ENCODE measurements at places on chromosomes 12 and 14.

- peak; percentile 65 for DNase-seq
Measured at GRCh38 chr12:3342051-3342450, 149.0 kb upstream of the PRMT8 start.

DNA sequence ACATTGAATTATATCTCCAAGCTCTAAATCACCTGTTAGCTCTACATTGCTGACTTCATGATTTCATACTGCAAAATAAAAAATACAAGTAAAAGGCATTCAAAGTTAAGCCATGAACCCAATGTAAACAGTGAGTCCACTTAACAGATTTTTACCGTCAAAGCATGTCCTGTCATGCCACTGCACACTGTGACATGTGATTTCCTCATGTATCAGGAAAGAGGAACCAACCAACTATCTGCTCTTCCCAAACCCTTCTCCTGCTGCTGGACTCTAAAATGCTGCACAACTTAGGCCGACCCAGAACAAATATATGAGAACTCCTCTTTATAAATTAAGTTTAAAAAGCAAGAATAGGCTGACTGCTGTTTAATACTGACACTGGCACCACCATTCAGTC lies 37.5 kb downstream of the TM7SF3 start:
- DNase-seq: no peak

GRCh38 chr12:29287622-29288021 lies 93.3 kb downstream of the ERGIC2 start:
- no peak for DNase-seq

- DNase-seq: no peak
Measured at GRCh38 chr12:91204421-91204820, 21.8 kb upstream of the DCN start.

DNA sequence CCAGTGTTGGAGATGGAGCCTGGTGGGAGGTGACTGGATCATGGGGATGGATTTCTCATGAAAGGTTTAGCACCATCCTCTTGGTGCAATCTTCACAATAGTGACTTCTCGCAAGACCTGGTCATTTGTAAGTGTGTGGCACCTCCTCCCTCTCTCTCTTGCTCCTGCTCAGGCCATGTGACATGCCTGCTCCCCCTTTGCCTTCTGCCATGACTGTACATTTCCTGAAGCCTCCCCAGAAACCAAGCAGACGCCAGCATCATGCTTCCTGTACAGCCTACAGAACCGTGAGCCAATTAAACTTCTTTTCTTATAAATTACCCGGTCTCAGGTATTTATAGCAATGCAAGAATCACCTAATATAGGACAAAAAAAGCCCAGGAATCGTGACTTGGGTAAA lies 171.0 kb upstream of the FOXN3 start:
- DNase-seq: no peak

DNA sequence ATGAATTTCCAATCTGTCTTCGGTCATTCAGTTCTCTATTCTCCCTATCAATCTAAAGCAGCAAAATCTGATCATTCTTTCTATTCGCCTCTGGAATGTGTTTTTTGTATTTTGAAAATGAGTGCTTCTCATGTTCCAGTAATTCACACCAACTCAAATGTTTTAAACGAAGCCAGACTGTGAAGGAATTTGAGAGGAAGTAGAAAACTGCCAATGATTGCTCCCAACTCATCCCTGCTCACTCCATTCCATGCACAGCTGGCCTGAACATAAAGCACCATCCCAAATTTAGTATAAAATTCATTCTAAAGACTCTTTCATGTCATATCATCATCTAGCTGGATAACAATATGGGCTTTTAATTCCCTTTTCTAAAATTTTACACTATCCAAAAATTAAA lies 123.8 kb downstream of the DUSP6 start:
- no peak for DNase-seq

DNA sequence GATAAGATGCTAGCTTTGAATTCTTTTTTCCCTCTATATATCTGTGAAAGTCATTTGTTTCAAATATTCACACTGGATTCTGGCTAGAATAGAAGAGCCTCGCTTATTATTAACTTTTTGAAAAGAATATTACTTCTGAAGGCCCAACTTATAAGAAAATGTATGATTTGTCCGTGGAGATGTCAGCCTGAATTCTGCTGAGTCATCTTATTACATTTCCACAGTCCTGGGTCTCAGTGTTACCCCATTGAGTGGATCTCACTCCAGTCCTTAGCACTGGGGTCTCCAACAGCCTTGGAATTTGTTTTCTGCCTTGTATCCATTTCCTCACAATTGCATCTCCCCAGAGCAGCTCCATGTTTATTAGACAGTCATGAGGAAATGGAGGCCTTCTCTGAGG lies 907.9 kb downstream of the VRK1 start:
- DNase-seq: no peak

GRCh38 chr12:131035245-131035681 lies 81.6 kb downstream of the ADGRD1 start:
- no peak for DNase-seq

DNA sequence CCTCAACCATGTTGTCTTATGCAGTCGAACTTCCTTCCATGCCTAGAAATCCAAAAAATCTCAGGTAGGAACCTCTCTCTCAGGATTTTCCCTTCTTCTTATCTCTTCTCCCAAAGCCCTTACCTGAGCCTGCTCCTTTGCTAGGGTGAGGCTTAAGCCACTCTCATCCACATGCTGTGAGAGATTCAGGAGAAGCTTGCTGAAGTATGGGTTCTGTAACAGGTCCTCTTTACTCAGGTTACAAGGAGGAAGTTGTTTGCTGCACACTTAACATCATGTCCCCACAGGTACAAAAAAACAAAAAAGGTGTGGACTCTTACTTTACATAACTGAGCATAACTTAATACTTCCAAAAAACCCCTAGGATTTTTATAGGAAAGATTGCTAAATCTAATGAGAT lies 4.5 kb downstream of the HAUS4 start:
- no peak for DNase-seq

- DNase-seq: no peak
Measured at GRCh38 chr12:115437061-115437567, 753.1 kb upstream of the TBX3 start.

GRCh38 chr12:92473564-92473963 lies 229.2 kb upstream of the PLEKHG7 start:
- DNase-seq: no peak

DNA sequence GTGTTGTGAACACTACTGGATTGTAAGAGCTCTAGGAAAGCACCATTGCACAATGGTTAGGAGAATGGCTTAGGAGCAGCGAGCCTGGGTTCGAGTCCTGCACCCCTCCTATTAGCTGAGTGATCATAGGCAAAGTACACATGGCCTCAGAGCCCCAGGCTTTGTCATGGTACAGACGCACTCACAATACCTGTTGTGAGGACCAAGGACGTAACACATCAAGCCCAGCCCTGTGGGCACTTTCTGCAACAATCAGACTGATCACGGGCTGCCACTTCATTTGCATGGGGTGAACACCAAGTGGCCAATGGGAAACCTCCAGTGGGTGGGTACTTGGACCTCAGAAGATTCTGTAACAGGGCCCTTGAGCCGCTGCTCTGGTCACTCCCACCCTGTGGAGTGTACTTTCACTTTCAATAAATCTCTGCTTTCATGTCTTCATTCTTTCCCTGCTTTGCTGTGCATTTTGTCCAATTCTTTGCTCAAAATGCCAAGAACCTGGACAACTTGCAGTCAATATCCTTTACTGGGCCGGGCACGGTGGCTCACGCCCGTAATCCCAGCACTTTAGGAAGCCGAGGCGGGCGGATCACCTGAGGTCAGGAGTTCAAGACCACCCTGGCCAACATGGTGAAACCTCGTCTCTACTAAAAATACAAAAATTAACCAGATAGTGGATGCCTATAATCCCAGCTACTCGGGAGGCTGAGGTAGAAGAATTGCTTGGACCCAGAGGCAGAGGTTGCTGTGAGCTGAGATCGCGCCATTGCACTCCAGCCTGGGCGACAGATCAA lies 28.2 kb downstream of the GLRX5 start:
- DNase-seq: no peak

- peak; percentile 76 for DNase-seq
Measured at GRCh38 chr14:50766338-50766886, 64.5 kb downstream of the NIN start.

DNA sequence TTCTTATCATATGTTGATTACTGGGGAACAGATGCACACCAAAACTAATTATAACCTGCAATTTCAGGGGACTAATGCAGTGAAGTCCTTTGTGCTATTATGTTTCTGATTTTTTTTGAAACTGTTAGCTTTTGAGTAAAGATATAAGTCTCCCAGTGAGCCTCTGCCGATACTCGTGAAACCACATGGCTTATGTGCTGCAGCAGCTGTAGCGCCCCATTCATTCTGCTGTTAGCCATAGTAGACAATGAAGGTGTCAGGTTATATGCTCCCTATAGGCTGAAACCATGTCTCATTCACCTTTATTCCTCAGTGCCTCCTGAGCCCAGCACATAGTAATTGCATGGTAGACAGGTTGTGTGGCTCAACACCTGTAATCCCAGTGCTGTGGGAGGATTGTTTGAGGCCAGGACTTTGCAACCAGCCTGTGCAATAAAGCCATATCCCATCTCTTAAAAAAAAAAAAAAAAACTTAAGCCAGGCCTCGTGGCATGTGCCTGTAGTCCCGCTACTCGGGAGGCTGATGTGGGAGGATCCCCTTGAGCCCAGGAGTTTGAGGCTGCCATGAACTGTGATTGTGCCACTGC lies 25.0 kb downstream of the GOLGA5 start:
- no peak for DNase-seq

DNA sequence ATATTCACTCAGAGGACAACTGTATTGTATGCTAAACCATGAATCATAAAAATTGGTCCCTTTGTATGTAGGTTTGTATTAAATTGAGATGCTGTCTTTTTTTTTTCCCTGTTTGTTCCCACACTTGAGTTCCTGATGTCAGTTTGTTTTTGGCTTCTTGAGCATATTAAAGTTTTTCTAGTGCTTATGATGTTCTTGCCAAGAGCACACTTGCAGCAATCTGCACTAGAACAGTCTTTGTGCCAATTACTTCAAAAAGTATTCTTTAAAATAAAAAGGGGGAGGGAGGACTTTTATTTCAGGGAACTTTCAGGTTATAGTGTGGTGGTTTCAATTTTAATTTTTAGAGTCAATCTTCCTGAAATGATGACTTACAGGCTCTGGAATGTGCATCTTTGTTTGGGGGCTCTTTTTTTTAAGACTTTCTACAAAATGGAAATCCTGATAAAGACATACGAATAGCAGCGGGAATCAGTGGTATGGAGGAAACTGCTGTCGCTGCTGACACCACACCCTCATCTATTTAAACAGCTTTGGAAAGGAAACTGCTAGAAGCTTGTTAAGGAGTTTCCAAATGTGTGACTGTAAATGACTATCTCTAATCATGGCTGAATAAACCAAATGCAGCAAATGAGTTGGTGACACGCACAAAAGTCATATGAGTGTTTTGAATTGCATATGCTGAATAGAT lies 188.6 kb downstream of the EGLN3 start:
- no peak for DNase-seq

- DNase-seq: no peak
Measured at GRCh38 chr14:31307618-31308017, 100.0 kb upstream of the HECTD1 start.

DNA sequence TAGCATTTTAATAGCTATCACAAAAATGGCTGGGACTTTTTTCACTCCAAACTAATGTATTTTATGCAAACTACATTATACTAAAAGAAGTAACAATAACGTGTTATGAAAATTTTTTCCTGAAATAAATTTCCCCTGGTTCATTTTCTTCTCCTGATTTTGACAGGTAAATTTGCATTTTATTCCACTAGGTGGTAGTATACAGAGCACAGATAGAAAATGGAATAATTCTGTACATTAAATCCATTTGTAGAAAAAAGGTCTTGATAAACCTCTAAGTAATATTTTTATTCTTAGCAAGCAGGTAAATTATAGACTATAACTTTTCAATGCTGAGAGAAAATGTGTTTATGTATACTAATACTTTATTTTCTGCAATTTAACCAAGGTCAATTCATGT lies 96.5 kb downstream of the BCAT1 start:
- no peak for DNase-seq

DNA sequence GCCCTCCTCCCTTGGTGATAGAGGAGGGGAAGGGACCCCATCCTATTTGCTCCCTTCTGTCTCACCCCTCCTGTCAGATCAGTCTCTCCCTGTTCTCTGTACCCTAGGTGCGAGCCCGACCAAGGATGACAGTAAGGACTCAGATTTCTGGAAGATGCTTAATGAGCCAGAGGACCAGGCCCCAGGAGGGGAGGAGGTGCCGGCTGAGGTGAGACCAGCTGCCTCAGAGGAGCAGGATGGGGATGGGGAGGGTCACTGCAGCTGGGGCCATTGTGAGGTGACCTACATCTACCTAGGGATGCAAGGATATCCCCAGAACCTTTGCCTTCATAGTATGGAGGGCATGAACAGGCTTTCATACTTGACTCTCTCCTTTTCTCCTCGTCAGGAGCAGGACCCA lies 22.2 kb downstream of the AGAP2 start:
- no peak for DNase-seq

DNA sequence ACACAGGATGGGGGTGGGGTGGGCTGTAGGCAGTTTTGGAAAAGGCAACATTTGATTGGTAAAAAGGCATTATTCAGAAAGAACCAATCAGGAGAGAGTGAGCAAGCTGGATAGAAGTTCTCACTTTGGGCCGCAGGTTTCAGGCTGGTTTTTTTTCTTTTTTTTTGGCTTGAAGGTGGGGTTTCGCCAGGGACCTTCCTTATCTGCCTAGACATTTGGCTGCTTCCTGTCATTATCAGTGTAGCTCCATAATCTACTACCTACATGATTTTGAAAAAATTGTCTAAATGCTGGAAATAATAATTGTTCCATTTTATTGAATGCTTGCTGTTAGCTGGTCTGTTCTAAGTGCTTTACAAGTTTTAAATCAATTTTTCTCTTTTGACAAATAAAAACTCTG lies 649.0 kb downstream of the TMTC2 start:
- no peak for DNase-seq

- DNase-seq: no peak
Measured at GRCh38 chr14:21647380-21647779, 6.3 kb upstream of the OR4E2 start.

GRCh38 chr14:94461526-94462218 lies 9.1 kb upstream of the SERPINA11 start:
- no peak for DNase-seq

DNA sequence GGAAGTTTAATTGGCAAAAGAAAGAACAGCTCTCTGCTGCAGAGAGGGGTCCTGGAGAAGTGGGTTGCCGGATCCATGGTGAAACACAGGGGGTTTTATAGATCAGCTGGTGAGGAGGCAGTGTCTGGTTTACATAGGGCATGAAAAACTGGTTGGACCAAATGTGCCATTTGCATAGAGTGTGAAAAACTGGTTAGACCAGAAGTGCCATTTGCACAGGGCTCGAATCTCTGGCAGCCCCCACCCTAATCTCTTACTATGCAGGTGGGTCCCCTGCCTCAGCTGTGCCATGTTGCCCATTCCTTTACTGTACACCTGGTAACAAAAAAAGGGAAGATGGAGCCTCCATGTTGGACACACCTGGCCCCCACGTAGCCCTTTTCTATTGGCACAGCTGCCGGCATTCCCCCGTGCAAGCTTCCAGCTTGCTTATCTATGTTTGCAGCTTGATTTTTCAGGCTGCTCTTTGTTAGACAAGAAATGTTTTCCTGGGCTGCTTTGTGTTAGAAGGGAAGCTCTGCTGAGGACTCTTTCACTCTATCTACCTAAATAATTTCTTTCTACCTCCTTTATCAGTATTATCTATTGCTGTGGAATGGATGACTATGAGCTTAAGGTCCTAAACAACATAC lies 61.1 kb upstream of the TMEM132D start:
- DNase-seq: no peak
